Occipital lobe (tissue), 3 donors: ENCODE measurements at places on chromosomes 4 and X.
A peak's percentile ranks its signal among the peaks of the same experiment; 100 is the strongest.

DNA sequence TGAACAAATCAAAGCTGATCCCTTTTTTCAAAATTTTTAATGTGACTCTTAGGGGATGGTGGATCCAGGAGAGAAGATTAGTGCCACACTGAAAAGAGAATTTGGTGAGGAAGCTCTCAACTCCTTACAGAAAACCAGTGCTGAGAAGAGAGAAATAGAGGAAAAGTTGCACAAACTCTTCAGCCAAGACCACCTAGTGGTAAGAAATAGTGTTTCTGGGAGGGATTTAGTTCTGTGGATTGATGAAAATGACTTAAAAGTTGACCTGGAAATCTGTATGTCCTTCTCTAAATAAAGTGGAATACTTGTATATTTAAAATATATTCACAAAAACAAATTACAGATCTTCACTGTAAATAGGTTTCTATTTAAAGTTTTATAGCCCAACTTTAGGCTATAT, 29.2 kb downstream of the NUDT9 start:
- no peak for DNase-seq

DNA sequence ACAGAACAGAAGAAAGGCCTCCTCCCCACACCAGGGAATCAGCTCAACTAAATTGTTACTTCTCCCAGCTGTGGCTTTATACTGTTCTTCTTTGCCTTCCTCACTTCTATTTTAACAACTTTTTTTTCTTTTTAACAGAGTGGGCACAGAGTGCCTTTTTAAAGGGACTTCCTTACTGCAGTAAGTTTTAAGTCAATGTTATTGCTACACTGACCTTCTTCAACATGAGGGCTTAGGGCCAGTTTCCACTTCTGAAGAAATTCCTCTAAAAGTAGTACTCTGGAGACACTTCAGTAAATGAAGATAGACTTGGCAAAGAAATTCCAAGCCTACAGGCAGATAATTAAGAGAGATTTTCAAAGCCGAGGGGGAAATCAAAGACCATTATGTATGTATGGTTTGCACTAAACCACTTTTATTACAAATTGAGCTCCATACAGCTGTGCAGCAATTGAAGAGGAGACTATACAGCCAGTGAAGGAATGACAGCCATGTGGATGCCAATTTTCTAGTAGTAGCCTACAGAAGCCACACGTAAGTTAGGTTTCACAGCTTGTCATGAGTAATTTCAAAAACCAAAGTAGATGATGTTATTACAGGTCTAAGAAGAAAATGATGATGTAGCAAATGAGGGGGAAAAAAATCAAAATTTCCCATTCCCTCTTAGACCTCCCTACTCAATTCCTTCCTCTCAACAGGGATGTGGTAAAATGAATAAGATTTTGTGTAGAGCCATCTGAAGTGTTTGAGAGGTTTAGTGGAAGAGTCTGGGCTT, 36.9 kb upstream of the RASGEF1B start:
- no peak for DNase-seq

DNA sequence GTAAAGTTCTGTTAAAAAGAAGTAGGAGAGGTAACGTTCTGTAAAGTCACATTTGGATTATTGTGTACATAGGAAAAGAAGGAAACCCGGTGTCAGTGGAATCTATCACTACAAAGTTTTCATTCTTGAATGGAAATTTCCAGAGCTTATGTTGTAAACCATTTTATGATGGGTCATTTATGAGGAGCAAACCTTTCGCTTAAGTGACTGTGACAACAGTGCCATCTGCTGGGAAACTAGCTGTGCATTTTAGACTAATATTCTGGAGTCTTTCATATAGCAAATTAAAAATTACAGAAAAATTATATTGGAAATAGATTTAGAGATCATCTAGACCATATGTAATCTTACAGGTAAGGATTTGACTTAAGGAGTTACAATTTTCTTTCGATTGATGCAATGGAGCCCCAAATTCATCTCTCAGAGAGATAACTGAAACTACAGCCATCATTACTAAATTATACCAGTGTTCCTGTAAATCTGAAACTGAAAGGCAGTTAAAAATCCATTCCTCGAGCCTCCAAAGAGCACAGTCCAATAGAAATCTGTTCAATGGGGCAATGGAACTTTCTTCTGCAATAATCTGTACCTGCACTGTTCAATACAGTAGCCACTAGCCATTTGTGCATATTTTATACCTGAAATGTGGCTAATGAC, 26.9 kb downstream of the ASB9 start:
- DNase-seq, result peak; percentile 1

- no peak for DNase-seq
Observed at GRCh38 chr4:103400405-103400804, 202.3 kb upstream of the CENPE start.

- DNase-seq, result no peak
Observed at GRCh38 chr4:101357751-101358150, 10.4 kb upstream of the PPP3CA start.

GRCh38 chr4:164935363-164935762, 42.1 kb downstream of the TRIM61 start:
- no peak for DNase-seq

GRCh38 chr4:84366161-84366560, 132.9 kb downstream of the NKX6-1 start:
- DNase-seq, result no peak

DNA sequence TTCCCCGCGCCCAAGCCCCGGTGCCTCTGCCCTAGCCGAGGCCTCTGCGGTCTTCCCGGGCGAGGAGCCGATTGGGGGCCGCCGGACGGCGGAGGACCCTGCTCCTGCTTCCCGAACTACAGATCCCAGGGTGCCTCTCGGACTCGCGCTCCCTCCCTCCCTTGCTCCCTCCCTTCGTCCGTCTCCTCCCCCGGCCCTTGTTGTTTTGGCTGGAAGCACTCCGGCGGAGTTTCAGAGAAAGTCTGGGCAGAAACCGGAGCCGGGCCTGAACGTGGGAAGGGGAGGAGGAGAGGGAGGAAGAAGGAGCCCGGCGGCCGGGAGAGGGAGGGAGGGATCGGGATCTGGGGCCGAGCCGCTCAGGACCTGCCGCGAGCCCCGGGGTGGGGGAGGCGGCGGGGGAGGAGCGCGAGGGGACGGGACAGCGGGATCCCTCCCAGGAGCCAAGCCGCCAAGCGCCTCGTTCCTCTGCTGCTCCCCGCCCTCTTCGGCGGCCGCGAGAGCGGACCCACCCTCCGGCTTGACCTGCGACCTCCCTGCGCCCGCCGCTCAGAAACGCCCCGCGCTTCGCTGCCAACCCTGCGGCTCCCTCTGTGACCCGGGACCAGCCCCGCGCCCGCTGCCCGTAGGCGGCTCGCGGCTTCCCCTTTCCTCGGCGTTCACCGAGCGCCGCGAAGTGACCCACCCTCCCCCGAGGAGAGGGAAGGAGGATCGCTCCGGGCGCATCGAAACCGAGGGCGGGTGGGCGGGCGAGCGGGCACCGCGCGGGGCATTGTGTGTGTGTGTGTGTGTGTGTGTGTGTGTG, 496 bp upstream of the GAB1 start:
- DNase-seq, result peak; percentile 85

- no peak for DNase-seq
Observed at GRCh38 chr4:37953620-37954293, 6.4 kb upstream of the PTTG2 start.

- DNase-seq, result no peak
Observed at GRCh38 chr4:106451091-106451490, 82.5 kb upstream of the GIMD1 start.

- DNase-seq, result no peak
Observed at GRCh38 chr4:39812500-39812899, 114.6 kb downstream of the UBE2K start.

GRCh38 chrX:43718546-43718945, 62.4 kb downstream of the MAOA start:
- DNase-seq, result no peak
